Endodermal cell (in vitro differentiated cells): ENCODE measurements at places on chromosomes 12 and 14. TPM values are rescaled to one million over a fixed set of nuclear protein-coding genes. Genes with fewer than 3 reads are reported as not detected.

Gene C12orf50
- 0.07 and 0.09 TPM in 2 replicates for total RNA-seq

Gene KRT2
- not detected in 3 replicates for total RNA-seq

Gene ERP27
- total RNA-seq: 0.22 to 0.29 TPM in 2 of 3 replicates, not detected in the other

Gene KCNJ8
- 0.84 and 0.93 TPM in 2 replicates for total RNA-seq

Gene LRP6
- total RNA-seq: 151 and 182 TPM in 2 replicates

GRCh38 chr14:101834800-101835547 lies 73.5 kb downstream of the PPP2R5C start:
- DNase-seq: no peak
- H3K4me3 ChIP-seq: no peak overlapping the region
- H3K4me1 ChIP-seq: peaks cover 10% of the 10 kb centered on the region

GRCh38 chr14:83071888-83072501 lies 1538.3 kb upstream of the SEL1L start:
- DNase-seq: no peak
- H3K4me3 ChIP-seq: no peak overlapping the region
- H3K36me3 ChIP-seq: no peaks in the 10 kb centered on the region
- H3K4me1 ChIP-seq: no peaks in the 10 kb centered on the region
- no peaks in the 10 kb centered on the region for H3K27me3 ChIP-seq

GRCh38 chr14:32167907-32168306 lies 33.9 kb upstream of the RNU6-7 start:
- no peak overlapping the region for H3K27ac ChIP-seq
- no peaks in the 10 kb centered on the region for H3K36me3 ChIP-seq
- H3K4me1 ChIP-seq: no peaks in the 10 kb centered on the region
- no peaks in the 10 kb centered on the region for H3K27me3 ChIP-seq

- H3K4me3 ChIP-seq: no peak overlapping the region
- no peaks in the 10 kb centered on the region for H3K27me3 ChIP-seq
- H3K36me3 ChIP-seq: no peaks in the 10 kb centered on the region
These were observed 16.3 kb upstream of the IRF2BPL start for GRCh38 chr14:77044783-77045237.

GRCh38 chr14:68911594-68912227 lies 67.4 kb downstream of the ACTN1 start:
- H3K27me3 ChIP-seq: no peaks in the 10 kb centered on the region
- H3K27ac ChIP-seq: no peak overlapping the region
- no peak overlapping the region for H3K4me3 ChIP-seq
- peak; percentile 92 for DNase-seq

DNA sequence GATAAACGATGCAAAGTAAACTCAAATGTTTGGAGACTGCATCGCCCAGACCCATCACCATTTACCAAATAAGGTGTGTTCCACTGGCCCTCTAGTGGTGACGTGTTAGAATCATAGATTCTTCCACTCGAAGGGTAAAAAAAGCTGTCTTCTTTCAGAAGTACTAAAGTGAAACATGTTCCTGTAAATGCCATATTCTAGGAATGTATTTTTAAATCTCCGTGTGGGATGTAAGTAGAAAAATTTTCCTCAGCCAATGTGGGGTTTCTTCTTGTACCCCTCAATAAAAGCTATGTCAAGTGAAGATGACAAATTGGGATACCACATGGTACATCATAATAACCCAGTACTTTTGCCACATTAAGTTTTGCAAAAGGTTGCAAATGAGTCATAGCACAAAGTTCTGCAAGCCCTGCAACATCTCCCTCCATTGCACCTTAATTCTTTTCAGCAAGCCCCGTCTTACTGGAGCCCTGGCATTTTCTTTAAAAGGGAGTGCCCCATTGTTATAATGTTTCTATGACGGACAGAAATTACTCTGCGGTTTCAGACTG lies 100.8 kb downstream of the CCER1 start:
- H3K27ac ChIP-seq: no peak overlapping the region
- no peak overlapping the region for H3K4me3 ChIP-seq
- peak; percentile 58 for DNase-seq
- H3K27me3 ChIP-seq: no peaks in the 10 kb centered on the region

GRCh38 chr14:73238424-73238852 lies 1.1 kb downstream of the PAPLN start:
- H3K27ac ChIP-seq: no peak overlapping the region
- H3K36me3 ChIP-seq: no peaks in the 10 kb centered on the region
- no peak for DNase-seq
- H3K4me1 ChIP-seq: peaks cover 24% of the 10 kb centered on the region

GRCh38 chr14:41824441-41824840 lies 217.8 kb downstream of the LRFN5 start:
- no peak overlapping the region for H3K4me3 ChIP-seq
- DNase-seq: no peak
- no peak overlapping the region for H3K27ac ChIP-seq
- no peaks in the 10 kb centered on the region for H3K27me3 ChIP-seq
- no peaks in the 10 kb centered on the region for H3K4me1 ChIP-seq
- H3K36me3 ChIP-seq: no peaks in the 10 kb centered on the region
